ENCODE measurements at places on chromosomes 3 and 15.

DNA sequence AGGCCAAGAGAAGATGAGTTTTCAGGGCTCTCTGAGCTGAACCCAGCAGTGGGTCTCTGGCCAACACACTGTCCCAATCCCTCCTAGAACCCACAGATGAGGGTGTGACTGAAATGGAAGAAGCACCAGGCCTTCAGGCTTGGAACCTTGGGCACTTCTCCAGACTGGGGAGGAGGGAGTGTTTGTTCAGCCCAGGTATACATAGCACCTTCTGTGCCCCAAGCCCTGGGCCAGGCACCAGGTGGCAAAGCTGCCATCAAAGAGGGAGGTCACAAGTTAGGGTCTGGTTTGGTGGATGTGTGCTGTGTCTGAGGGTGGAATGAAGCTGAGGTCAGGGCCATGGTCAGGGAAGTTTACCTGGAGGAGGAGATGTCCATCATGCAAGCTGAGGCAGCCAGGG lies 15.8 kb upstream of the RHO start:
- no peak for DNase-seq

GRCh38 chr3:176737480-176738110 lies 459.7 kb downstream of the TBL1XR1 start:
- DNase-seq, result no peak

GRCh38 chr3:29871087-29871486 lies 590.2 kb downstream of the RBMS3 start:
- DNase-seq, result no peak

DNA sequence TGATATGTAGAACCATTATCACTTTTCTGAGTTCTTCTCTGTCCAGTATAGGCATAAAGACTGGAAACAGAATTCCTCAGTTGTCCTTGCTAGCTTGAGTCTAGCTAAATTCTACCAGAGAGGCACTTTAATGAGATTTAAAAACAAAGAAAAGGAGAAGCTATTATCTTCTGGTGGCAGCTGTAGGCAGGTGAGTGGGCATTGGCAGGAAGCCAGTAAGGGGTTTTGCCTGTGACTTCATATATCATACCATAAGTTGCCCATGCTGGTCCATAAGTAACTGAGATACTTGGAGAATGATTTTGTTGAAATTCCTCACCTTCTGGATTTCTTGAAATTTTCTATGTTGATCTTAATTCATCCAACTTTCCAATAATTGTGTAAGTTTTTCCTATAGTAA lies 402.3 kb upstream of the TGFBR2 start:
- DNase-seq, result no peak

GRCh38 chr3:172288651-172289050 lies 159.6 kb downstream of the GHSR start:
- DNase-seq, result no peak

GRCh38 chr3:55868347-55868746 lies 381.2 kb upstream of the WNT5A start:
- DNase-seq, result no peak

GRCh38 chr15:85582131-85583079 lies 202.0 kb downstream of the AKAP13 start:
- no peak for DNase-seq

DNA sequence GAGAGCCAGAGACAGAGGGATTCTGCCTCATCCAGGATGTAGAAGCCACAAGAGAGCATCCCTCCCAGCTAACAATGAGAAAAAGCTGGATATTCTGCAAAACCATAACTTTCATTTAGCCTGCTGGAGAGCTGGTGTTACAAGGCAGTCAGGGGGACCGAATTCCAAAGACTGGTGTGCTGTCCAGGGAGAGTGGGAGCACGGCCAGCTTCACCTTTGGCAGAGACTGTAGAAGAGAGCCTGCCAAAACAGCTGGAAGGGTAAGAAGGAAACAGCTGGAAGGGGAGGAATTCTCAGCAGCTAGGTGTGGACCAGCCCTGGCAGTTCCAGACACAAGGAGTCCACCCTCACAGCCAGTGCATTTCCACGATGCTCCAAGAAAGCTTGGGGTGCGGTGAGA lies 109.9 kb upstream of the LINGO1 start:
- DNase-seq, result no peak

DNA sequence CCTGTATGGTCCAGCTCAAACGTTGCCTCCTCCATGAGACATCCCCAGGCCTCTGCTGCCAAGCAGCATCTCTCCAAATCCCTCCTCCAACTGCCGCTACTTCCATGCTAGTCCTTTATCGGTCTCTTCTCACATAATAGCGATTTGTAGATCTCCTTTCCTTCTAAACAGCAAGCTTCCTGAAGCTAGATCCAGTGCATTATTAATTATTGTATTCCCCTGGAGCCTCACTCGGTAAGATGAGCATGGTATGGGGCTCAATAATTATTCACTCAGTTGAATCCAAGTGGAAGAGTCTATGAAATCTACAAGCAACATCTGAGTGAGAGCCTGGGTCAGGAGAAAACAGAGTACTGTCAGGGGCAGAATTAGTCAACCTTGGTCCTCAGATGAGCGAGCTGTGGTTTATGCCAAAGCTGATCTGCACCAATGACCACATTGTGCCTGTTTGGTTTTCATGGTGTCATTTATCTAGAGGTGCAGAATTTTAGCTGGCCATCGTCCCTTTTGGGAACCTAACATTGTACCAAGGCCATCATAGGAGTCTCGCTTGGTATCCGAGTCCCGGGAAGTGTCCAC lies 93.8 kb upstream of the UBE2E1 start:
- DNase-seq, result no peak

GRCh38 chr15:39820050-39820602 lies 37.5 kb upstream of the FSIP1 start:
- no peak for DNase-seq

- DNase-seq, result no peak
Measured at GRCh38 chr3:190455828-190456227, 6.1 kb upstream of the TMEM207 start.

DNA sequence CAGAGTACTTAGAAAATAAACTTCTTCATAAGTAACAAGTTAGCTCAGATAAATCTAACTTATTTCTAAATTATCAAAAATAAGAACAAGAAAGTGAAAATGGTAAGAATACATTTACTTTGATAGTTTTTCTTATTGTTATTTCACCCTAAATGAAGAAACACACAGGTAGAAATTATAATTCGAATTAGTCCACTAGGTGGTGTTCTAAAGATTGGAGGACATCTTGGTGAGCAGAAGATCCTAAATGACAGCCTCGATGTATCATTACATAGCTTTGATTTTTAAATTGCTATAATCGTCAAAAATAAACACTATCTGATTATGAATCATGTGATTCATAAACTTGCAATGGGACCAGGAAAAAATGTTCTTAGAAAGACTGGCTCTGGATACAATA lies 280.8 kb upstream of the UBE2E2 start:
- DNase-seq, result no peak

GRCh38 chr3:162865466-162865865 lies 1368.9 kb downstream of the OTOL1 start:
- DNase-seq, result no peak

GRCh38 chr3:25418596-25418995 lies 9.5 kb upstream of the RARB start:
- no peak for DNase-seq

DNA sequence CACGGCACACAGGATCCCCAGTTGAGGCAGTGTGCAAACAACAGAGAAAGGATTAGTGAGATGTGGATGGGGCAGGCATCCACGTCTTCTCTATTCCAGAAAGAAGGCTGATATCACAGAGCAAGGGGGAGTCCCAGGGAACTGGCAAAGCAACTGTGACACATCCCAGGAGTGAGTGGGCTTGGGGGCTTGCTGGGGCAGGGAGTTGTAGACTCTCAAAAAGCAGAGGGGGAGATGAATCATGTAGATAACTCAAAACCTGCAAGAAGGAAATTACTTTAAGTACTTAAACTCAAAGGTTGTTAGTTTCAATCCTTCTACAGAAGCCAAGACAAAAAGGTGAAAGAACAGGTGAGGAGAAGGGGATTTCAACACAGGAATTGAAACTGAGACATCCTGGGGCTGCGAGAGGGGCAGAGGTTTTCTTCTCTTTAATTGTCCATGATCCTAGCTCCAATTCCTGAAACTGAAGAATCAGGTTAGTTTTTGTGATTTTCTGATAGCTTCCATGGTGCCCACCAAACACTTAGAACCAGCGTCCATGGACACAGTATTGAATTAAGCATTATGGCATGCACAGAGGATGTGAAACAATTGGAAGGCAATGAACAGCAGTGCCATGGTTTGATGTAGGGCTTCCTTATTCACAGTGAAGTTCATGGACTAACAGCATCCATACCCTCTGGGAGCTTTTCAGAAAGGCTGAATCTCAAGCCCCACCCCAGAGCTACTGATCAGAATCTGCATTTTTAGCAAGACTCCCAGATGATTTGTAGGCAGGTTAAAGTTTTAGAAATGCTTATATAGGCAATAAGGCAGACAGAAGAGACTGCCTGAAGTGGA lies 52.0 kb downstream of the CCR3 start:
- no peak for DNase-seq

DNA sequence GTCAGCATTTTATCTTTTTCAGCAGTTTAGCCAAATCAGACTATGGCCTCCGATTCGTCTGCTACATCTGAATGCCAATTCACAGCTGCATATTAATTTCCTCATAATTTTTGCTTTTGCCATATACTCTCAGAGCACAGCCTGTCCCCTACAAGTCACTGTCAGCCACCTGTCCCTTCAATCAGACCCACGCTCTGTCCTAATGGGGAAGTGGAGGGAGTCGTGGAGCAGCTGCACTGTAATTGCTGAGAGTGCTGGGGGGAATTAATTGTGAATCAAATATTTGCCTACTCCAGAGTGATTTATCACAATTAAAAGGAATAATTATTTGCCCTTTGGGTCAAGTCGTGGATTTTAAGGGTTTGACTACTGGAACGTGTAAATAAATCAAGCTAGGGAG lies 75.5 kb downstream of the EBLN2 start:
- no peak for DNase-seq

DNA sequence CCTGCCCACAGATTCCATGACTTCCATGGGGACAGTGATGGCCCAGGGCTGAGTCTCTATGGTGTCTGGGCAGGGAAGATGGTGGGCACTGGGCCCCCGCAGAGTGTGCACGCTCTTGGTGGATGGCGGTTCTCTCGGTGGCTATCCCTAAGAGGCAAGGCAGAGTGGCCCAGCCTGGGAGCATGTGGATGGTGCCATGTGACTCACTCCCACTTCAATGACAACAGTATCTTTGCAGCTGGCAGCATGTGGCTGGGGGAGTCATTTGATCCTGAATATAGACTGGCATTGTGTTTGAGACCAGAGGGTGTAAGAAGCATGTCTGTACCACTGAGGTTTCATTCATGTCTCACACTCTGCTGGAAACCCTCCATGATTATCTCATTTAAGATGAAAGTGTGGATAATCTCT lies 101.2 kb downstream of the CORO2B start:
- no peak for DNase-seq

GRCh38 chr15:96406291-96406690 lies 75.8 kb downstream of the NR2F2 start:
- DNase-seq, result no peak

DNA sequence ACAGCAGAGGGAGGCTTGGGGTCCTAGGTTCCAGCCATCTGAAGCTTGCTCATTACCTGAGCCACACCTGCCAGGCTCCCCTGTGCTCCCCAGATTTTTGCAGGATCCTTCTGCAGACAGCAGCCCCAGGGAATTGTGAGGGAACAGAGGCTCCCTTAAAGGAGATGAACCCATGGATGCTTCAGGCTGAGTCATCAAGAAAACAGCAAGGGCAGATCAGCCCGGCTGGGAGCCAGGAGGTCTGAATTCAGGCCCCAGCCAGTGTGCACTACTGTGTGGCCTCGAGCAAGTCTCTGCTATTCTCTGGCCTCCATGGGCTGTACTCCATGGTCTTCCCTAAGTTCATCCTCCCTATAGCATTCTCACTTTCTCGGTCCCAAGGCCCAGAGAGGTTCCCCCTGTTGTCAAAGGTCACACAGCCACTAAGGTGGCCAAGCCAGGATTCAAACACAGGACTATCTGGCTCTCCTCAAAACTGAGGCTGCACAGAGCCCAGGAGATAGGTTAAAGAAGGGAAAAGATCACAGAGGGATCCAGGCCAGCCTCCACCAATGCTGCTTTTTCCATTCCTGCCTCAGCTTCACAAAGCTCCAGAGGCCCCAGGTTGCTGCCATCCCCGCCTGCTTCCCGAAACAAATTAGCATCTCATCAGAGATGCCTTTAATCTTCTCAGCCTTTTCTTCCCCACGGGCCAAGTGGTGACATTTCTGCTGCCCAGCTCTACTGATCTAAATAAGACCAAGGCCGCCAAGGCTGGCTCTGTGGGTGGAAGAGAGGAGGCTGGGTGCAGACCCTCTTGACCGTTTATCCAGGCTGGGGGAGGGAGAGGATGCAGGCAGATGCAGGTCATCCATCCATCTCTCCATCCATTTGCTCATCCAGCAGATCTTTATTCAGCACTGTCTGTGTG lies 21.2 kb upstream of the GRIP2 start:
- no peak for DNase-seq

- no peak for DNase-seq
Measured at GRCh38 chr15:36612063-36612788, 32.8 kb downstream of the CDIN1 start.

GRCh38 chr3:189812806-189813465 lies 181.7 kb downstream of the TP63 start:
- DNase-seq, result no peak

GRCh38 chr3:153442386-153442785 lies 280.4 kb downstream of the RAP2B start:
- no peak for DNase-seq

- DNase-seq, result no peak
Measured at GRCh38 chr15:83398626-83399025, 48.5 kb upstream of the SH3GL3 start.

- no peak for DNase-seq
Measured at GRCh38 chr15:76006136-76006778, 6.0 kb downstream of the NRG4 start.

DNA sequence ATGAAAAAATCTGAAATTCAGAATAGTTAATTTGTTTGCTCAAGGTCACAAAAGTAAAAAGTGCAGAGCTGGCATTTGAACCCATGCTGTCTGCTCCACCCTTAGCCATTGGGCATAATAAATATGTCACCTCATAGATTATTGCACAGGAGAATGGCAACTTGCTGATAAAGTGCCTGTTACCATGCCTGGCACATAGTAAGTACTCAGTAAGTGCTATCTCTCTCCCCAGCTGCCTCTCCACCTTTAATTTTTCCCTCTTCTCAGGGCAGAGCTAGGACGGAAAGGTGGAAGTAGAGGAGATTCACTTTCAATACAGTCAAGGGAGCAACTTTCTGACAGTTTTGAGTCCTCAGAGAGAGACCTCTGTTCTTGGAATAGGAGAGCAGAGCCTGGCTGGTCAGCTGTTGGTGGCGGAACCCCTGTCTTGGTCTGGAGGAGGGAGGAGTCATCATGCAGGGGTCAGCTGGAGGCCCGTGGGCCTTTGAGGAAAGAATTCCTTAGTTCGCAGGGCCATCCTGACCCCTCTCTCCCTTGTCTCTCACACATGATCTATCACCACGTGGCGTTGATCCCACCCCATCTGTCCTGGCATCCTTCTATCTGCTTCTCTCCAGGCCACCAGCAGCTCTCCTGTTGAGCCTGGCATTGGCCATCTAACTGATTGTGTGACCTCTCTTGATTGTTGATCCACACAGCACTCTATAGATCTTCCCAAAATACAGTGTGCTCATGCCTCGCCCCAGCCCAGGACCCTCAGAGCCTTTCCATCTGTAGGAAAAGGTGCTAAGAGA lies 149.3 kb downstream of the RPLP1 start:
- no peak for DNase-seq
